Activated naive CD4-positive, alpha-beta T cell treated with Interleukin-2 at 50 U/mL for 16 hours (primary cell): ENCODE measurements at places on chromosomes 1 and 21.

DNA sequence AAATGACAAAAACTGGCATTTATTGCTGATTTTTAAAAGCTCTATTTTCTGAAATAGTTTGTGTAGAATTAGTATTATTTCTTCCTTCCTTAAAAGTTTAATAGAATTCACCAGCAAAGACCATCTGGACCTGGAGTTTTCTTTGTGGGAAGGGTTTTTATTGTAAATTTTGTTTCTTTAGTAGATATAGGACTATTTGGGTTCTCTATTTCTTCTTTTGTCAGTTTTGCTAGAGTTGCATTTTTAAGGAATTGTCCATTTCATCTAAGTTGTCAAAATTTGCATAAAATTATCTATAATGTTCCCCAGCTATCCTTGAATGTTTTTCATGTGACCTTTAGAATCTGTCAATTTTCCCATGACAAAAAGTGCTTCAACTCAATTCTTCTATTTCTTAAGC is 28.8 kb upstream of the LRP8 start:
- no peak for DNase-seq

DNA sequence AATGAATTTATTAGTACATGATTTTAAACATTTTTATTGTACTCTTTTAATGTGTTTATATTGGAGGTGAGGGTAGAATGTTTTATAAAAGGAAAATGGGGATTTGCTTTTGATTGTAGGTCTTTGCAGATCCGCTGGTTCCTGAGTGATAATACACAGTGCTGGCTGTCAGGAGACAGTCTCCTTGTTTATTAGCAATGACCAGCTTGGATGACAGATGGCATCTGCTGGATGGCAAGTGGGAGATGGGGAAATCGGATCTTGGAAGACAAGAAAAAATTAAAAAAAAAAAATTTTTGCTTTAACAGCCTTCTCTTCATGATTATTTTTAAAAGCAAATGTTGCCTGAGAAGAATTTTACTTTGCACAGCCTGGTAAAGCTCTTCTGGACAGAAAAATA is 4.4 kb upstream of the PHTF1 start:
- DNase-seq, result no peak

- DNase-seq, result no peak
Observed at GRCh38 chr1:109547463-109548320, 723 bp upstream of the GNAI3 start.

DNA sequence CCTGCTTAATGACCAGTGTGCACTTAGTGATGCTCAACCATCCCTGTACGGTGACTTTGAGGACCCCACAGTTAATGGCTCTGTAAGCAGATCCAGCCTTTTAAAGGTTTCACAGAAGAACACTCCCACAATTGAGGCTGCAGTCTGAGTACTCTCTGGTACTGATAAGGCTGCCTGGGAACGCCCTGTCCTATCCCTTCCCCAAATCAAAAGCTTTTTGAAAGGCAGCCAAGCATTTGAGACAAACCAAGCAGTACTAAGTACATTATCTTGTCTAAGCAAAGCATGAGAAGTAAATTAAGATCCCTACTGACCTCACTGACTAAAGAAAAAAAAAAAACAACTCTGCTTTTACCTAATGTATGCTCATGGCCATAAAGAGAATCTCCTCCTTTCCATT is 60.7 kb downstream of the SH3GLB1 start:
- no peak for DNase-seq

DNA sequence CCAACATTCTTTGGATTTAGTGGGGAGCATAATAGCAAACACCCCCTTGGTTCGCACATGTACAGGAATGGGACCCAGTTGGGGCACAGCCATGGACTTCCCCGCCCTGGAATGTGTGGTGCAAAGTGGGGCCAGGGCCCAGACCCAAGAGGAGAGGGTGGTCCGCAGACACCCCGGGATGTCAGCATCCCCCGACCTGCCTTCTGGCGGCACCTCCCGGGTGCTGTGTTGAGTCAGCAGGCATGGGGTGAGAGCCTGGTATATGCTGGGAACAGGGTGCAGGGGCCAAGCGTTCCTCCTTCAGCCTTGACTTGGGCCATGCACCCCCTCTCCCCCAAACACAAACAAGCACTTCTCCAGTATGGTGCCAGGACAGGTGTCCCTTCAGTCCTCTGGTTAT is 21.8 kb downstream of the UQCRHL start:
- no peak for DNase-seq

GRCh38 chr1:196148367-196148970 is 459.8 kb downstream of the KCNT2 start:
- no peak for DNase-seq

DNA sequence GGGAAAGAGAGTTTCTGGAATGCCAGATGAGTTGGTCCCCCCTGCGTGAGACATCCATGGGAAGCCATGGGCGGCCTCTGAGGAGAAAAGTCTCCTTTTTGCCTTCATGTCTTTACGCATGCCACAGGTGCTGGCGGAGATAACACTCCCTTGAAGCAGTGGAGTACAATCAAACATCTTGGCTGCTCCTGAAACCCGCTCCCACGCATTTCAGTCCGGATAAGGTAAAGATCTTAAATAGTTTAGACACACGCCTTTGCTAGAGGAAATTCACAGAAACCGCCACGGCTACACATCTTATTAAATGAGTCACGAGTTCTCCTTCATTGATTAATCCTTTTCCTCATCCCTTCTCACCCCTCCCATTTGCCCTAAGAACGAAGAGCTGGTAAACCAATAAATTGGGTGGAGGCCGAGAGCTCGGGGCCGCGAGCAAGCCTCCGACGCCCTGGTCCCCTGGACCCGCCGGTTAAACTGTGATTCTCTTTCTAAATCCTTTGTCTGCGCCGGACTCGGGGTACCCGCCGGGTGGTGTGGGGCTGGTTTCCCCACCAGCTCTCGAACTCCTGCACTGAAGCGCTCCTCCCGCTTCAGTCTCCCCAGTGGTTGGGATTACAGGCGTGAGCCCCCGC is 6.6 kb upstream of the ZNF669 start:
- DNase-seq, result peak; percentile 37

DNA sequence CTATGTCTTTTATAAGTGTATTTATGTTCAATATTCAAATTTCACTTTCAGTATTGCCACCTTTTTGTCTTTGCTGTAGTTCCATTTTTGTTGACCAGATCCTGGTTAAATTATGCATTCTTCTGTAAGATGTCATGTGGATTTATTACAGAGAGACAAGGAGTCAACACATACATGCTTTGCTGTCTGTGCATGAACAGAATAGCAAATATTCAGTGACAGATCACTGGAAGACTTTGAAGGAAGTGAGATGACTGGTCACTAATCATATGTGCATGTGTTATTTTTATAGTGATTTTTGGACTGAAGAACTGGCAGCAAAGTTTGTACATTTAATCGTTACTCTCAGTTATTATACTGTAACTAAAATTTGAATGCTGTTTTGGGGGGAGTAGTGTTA is 117.2 kb downstream of the PLPPR5 start:
- no peak for DNase-seq

- peak; percentile 75 for DNase-seq
Observed at GRCh38 chr1:172699111-172699510, 40.2 kb downstream of the FASLG start.

- no peak for DNase-seq
Observed at GRCh38 chr1:19350566-19350965, 38.4 kb downstream of the SLC66A1 start.

GRCh38 chr1:208058756-208059155 is 147.8 kb upstream of the CD34 start:
- DNase-seq, result no peak

DNA sequence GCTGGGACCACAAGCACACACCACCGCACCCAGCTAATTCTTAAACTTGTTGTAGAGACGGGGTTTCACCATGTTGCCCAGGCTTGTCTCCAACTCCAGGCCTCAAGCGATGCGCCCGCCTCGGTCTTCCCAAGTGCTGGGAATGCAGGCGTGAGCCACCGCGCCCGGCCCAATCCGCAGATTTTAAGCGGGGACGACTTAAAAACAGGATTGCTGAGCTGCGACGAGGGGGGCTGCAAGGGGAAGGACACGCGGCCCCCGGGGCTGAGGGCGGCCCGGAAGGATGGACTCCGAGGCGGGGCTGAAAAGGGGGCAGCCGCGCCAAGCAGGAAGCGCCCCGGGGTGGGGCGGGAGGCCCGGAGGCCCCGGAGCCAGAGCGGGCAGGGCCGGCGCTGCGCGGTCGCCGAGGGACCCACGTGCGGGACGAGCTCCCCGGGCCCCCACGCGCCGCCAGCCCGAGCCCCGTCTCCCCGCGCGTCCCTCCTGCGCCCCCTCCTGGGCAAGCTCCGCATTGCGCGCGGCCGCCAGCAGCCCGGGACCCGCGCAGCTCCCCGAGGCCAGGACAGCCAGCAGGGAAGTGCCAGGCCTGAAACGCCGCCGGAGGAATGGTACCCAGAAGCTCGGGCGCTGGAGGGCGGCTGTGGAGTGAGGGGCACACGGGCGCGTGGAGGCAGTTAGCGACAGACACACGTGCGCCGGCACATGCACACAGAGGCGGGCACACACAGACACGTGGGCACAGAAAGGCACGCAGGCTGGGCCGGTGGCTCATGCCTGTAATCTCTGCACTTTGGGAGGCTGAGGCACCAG is 5.5 kb upstream of the PRKCZ start:
- peak; percentile 85 for DNase-seq

- DNase-seq, result no peak
Observed at GRCh38 chr1:175872588-175872987, 129.2 kb upstream of the TNR start.

DNA sequence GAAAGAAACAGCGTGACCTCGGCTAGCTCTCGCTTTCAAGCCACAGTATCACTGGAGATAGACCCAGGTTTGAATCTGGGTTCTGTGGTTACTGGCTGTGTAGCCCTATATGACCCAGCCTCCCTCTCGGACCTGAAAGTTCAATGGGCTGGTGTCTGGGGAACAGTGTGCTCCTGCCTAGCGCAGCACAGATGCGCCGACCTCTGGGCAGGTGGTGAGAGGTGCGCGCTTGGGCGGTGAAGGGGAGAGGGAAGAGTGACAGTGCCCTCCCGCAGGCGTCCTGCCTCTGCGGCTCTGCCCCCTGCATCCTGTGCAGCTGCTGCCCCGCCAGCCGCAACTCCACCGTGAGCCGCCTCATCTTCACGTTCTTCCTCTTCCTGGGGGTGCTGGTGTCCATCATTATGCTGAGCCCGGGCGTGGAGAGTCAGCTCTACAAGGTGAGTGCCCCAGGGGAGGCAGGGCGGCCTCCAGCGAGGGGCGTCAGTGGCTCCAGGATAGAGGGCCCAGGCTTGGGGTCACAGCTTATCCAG is 10.5 kb downstream of the SERINC2 start:
- no peak for DNase-seq

GRCh38 chr1:228059634-228060457 is 22.7 kb upstream of the ARF1 start:
- peak; percentile 71 for DNase-seq

GRCh38 chr1:204191456-204191855 is 4.8 kb downstream of the KISS1 start:
- DNase-seq, result no peak

- DNase-seq, result no peak
Observed at GRCh38 chr1:183251959-183252450, 65.9 kb downstream of the LAMC2 start.

- peak; percentile 24 for DNase-seq
Observed at GRCh38 chr1:24385160-24385940, 28.2 kb downstream of the STPG1 start.

DNA sequence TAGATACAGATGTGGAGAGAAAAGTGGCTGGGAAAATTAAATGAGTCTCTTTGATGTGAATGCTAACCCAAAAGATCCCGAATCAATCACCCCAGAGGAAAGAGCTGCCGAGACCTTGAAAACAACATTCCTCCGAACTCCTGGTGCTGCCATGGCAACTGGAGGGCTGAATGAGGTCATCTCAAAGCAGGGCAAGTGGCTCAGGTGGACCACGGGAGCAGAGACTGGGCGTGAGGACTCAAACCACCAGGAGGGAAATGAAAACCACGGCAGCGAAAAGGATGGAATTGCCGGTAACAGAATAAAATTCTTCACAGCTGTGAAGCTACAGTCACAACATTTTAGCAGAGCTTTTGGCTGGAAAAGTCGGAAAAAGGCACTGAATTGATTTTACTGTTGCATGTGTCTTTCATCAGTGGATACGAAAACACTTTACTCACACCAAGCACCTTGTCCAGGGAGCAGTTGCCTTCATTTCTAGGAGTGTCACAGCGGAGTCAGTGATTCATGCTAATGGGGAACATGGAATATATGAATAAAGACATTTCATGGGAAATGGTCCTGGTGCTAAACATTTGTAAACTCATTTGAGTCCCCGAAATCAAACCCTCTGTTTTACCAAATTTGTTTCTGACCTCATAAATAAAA is 23.2 kb upstream of the BECN2 start:
- DNase-seq, result no peak

DNA sequence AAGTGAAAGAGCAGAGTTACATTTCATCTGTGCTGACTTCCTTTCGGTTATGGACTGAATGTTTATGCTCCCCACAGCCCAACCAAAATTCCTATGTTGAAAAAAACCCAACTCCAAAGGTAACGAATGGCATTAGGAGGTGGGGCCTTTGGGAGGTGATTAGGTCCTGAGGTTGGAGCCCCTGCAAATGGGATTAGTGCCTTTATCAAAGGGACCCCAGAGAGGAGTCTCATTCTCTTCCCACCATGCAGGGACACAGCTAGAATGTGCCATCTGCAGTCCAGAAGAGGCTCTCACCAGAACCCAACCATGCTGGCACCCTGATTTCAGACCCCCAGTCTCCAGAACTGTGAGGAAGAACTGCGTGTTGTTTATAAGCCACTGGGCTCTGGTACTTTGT is 199.3 kb downstream of the TOMM20 start:
- no peak for DNase-seq

- no peak for DNase-seq
Observed at GRCh38 chr1:165317612-165318011, 38.9 kb downstream of the LMX1A start.

GRCh38 chr1:12346483-12347151 is 116.8 kb downstream of the VPS13D start:
- DNase-seq, result no peak

GRCh38 chr1:46496505-46496904 is 6.9 kb downstream of the DMBX1 start:
- no peak for DNase-seq

- no peak for DNase-seq
Observed at GRCh38 chr1:167683226-167683625, 38.6 kb upstream of the MPZL1 start.

GRCh38 chr21:35268261-35268660 is 219.2 kb upstream of the RUNX1 start:
- DNase-seq, result no peak

DNA sequence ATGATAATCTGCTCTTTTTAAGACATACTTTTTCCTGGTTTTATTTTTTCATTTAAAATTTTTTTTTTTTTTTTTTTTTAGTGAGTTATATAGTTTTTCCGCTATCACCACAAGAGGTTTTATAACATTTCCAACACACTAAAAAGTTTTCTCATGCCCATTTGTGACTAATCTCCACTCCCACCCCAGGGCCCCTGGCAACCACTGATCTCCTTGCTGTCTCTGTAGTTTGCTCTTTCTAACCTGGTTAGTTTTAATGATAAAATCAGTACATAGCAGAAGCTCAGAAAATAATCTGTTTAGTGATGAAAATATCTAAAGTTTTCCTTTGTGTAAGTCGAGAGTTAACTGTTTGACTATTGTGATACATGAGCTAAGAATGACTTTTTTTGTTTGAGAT is 41.8 kb downstream of the IARS2 start:
- no peak for DNase-seq

- no peak for DNase-seq
Observed at GRCh38 chr1:170460001-170460400, 72.0 kb upstream of the GORAB start.

GRCh38 chr1:185096531-185096930 is 51.2 kb downstream of the RNF2 start:
- no peak for DNase-seq

GRCh38 chr1:8252266-8252951 is 65.5 kb upstream of the SLC45A1 start:
- DNase-seq, result no peak
